ENCODE measurements at places on chromosomes 3 and 15.

GRCh38 chr3:149080699-149081091, 5.6 kb downstream of the HLTF start:
- DNase-seq: no peak

- no peak for DNase-seq
Observed at GRCh38 chr3:190172751-190173150, 52.1 kb upstream of the P3H2 start.

- no peak for DNase-seq
Observed at GRCh38 chr15:64767203-64767602, 8.2 kb downstream of the RBPMS2 start.

DNA sequence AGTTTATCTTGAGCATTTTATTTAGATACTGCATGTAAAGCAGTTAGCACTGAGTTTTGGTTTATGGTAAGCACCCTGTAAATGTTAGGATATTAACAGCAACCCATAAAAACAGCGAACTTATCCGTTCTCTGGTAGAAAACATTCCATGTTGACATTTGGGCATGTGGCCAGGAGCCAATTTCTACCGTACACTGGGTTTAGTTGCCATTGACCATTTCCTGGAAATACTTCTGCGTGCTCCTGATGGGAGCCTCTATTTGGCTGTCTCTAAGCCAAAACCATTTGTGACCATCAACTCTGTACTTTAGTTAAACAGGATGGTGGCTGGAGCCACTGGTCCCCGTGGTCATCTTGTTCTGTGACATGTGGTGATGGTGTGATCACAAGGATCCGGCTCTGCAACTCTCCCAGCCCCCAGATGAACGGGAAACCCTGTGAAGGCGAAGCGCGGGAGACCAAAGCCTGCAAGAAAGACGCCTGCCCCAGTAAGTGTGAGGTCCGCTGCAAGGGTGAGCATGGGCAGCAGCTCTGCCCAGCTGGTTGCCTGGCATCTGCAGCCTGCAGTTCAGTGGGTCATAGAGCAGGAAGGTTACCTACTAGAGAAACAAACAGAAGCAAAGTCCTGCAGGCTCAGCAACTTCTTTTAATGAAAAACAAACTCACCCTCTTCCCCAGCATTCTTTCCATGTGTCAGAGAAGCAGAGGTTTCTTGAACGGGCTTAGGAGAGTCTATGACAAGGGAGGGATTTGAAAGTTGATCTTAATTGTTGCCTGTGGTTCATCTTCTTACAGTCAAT, 7.1 kb downstream of the THBS1 start:
- no peak for DNase-seq

- no peak for DNase-seq
Observed at GRCh38 chr3:160719710-160720109, 36.3 kb upstream of the PPM1L start.

GRCh38 chr15:31298707-31299172, 27.9 kb upstream of the KLF13 start:
- no peak for DNase-seq

DNA sequence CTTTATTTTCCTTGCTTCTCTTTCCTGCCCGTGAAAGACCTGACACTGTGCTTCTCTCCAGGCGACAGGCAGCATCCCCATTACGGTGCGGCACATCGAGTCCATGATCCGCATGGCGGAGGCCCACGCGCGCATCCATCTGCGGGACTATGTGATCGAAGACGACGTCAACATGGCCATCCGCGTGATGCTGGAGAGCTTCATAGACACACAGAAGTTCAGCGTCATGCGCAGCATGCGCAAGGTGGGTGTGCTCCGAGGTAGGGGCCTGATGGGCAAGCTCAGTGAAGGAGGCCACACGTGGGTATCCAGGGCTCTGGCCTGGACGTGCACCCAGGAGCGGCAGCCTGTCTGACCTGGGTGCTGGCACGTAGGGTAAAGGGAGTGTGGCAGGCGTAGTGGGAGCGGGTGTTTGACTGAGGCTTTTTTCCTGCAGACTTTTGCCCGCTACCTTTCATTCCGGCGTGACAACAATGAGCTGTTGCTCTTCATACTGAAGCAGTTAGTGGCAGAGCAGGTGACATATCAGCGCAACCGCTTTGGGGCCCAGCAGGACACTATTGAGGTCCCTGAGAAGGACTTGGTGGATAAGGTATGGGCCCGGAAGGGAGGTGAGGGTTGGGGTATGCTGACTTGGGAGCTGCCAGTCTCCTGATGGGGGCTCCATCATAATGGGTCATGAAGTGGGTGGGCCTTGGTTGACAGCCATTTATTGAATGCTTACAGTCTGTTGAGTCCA, 8.2 kb upstream of the PODXL2 start:
- no peak for DNase-seq

- DNase-seq: no peak
Observed at GRCh38 chr3:126342991-126343648, 14.1 kb downstream of the KLF15 start.

GRCh38 chr3:183265157-183265642, 12.1 kb downstream of the B3GNT5 start:
- DNase-seq: no peak

GRCh38 chr15:51776952-51777569, 25.7 kb downstream of the TMOD2 start:
- peak; percentile 56 for DNase-seq

- no peak for DNase-seq
Observed at GRCh38 chr3:171640520-171641412, 169.5 kb downstream of the PLD1 start.

DNA sequence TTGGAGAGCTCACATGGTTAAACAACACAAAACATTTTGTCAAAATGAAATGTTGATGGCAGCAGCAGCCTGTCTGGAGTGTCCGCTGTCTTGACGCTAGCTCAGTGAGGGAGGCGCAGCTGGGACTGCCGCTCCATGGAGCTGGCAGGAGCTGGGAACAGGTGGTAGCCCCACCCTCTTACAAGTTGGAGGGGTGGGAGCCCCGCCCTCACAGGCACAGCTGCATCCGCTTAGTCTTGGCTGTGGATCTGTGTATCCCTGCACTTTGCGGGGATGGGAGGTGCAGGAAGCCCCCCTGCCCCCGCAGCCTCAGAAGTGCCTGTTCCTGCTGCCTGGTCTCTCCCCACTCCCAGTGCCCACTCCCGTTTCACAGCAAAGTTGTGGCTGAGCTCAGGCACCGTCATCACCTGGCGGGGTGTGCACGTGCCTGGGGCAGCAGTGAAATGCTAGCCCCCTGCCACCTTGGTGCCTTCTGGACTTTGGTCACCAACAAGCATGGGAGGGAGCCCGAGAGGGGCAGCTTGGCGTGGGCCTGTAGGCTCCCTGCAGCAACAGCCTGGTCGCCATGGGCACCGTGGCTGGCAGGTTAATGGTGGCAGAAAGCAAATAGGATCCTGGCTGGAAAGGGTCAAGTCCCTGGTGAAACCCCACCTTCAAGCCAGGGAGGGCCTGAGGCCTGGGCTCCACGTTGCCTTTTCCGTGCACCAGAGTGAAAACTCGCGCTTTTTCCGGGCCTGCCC, 53.8 kb upstream of the CADM2 start:
- DNase-seq: no peak

DNA sequence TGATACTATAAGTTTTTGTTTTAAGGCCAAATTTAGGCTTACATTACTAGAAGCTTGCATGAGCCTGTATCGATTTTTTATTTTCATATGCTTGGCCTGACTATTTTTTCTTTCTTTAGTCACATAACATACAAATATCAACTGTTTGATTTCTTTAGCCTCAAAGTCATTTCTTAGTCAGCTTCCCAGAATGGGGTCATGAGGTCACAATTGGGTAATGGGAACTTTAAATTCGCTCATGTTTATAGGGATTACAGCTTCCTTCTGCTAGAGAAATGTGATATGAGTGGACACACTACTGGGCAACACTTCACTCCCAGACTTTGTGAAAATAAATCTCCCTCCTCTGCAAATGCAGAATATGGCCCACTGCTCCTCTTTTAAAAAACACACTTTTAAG, 9.1 kb upstream of the TIPARP start:
- DNase-seq: no peak

DNA sequence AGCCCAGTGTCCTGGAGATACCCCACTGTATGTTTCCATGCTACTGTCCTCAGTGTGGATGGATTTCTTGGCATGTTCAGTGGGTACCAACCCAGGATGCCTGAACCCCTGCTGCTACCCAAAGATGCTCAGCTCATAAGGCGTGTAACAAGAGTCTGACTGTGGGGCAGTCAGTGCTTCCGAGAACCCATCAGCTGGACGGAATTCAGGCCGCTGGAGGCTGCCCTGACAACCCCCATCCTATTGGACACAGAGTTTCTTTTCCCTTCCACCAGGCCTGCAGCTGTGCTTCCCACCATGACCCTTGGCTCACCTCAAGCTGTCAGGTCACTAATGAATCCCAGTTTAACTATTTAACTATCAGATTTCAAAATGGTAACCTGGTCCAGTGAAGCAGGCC, 224.1 kb upstream of the FEZF2 start:
- DNase-seq: no peak

- DNase-seq: peak; percentile 8
Observed at GRCh38 chr3:15399970-15400369, 27.4 kb downstream of the METTL6 start.

DNA sequence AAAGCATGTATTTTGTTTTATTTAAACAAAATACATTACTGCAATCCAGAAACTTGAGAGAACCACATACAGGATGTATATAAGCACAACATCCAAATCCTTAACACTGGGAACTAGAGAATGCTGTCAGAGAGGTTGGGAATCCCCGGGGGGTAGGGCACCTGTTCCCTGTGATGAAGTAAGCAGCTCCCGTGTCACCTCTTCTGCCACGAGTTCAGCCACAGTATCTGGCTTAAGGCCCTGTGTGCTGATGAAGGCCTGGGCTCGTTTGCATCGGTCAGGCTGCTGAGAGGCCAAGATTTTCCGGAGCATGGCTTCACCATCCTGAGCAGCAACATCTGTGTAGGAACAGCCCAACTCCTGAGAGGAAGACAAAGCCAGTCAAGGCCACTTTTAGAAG, 36.4 kb downstream of the EIF3J start:
- DNase-seq: no peak

GRCh38 chr15:23403550-23403949, 43.5 kb downstream of the GOLGA6L2 start:
- DNase-seq: no peak

GRCh38 chr3:103653996-103654395, 1219.2 kb downstream of the ZPLD1 start:
- no peak for DNase-seq

DNA sequence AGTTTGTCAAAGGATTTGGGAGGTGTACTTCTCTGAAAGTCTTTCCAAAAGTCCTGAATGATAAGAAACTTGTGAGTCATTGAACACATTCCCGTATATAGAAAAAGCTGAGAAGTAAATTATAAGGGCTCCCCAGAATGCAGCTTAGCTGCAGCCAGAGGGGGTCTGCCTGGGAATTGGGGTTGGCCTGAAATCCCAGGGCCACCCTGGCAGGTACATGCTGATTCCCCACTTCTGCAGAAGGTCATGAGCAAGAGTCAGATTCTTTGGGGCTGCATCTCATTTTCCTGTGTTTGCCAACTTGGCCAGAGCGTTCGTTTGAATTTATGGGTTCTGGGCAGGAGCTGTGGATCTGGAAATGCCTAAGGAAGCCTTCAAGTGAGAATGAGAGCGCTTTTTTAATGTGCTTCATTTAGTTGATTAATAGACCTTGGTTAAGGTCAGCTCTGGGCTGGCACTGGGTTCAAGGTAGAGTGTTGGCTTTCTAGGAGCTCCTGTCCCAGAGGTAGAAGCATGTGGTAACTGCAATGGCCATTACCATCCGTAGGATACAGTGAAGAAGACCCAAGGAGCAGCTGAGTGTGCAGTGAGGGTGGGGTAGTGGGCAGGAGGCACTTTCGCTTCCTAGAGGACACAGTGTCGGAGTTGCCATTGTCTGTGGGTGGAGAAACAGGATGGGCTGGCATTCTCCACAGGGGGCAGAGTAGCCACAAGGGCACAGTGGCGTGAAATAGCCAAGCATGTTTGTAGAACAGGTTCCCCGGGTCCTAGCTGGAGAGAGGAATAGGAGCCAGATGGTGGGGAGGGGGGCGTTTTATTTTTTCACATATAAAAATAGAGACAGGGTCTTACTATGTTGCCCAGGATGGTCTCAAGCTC, 3.2 kb downstream of the SLC6A6 start:
- no peak for DNase-seq

DNA sequence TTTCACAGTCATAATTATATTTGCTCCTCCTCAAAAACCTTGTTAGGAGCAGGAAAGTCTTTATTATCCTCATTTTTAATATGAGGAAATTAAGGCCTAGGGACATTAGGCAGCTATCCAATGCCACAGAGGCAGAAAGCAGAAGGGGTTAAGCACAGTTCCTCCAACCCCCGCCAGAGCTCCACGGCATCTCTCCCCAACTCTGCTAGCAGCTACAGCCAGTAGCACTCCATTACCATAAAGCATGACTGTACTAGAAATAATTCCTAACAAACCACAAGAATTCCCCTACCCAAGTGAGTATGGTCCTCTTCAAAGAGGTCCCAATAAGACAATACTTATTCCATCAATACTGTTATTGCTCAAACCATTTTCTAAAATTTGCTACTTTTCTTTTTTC, 9.8 kb downstream of the HEG1 start:
- no peak for DNase-seq

DNA sequence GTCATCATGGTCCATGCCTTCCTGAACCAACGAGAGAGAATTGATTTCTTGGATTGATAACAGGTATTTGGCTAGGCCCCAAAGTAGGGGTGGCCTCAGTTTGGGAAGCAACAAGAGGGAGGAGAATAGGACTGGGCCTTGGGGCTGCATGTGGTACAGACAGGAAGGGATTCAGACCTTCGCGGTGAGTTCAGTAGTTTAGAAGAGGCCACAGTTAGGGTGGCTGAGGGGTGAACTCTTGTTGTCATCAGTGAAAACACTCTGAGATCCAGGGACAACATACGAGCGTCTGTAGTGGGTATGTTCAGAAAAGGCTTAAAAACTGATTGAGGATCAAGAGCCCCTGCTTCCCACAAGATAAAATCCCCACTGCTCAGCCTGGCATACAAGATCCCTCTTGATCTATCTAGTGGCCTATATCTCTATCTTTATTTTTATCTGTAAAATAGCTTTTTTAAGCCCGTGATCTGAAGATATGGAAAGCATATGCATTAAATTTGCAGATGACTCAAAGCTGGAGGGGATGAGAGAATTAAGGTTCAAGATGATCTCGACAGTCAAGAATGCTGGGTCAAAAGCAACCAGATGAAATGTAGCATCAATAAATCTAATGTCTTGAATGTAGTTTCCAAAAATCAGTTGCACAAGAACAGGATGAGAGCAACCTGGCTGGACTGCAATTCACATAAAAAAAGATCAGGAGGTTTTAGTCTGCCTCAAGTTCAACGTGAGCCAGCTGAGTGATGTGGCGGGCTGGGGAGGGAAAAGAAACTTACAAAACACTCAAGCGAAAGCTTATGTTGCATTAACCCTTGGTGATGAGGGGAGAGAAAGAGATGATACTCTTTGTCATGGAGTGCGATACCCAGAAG, 221.1 kb upstream of the TLE3 start:
- DNase-seq: no peak

GRCh38 chr15:56877255-56877970, 41.0 kb upstream of the TCF12 start:
- no peak for DNase-seq

All from activated CD4-positive, alpha-beta T cell treated with anti-CD3 and anti-CD28 coated beads, Interleukin-2, amount 50 U/mL, for 1 hour (primary cell).